ENCODE measurements at places on chromosomes 11 and 22.

GRCh38 chr22:40345271-40345670, 1.0 kb upstream of the ADSL start:
- no peak for DNase-seq

GRCh38 chr11:45834298-45834756, 12.9 kb upstream of the CRY2 start:
- DNase-seq: no peak

DNA sequence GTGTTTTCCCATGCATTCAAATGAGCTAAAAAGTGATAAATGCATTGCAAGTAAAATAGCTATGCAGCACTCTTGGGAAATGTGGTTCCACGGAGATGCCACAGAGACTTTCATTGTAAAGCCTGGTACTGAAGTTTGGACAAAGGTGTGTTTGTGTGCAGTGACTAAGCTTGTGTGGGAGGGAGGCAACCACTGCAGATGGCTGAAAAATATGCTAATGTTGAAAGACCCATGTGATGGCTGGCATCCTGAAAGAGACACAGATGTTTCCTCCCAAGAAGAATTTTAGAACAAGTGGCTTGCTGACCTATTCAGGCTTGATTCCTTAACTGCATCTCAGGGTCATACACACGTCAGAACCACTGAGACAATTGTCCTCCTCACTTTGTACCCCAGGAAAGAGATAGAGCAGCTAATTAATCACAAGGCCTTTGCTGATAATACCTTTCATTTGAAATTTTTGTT, 73.8 kb downstream of the FAM76B start:
- DNase-seq: peak; percentile 23

- no peak for DNase-seq
Observed at GRCh38 chr11:507727-508515, 879 bp upstream of the RNH1 start.

GRCh38 chr11:61542705-61543104, 34.2 kb downstream of the LRRC10B start:
- DNase-seq: no peak
